Hypothalamus (tissue), 51 donors: ENCODE measurements at places on chromosomes 3 and 15.

DNA sequence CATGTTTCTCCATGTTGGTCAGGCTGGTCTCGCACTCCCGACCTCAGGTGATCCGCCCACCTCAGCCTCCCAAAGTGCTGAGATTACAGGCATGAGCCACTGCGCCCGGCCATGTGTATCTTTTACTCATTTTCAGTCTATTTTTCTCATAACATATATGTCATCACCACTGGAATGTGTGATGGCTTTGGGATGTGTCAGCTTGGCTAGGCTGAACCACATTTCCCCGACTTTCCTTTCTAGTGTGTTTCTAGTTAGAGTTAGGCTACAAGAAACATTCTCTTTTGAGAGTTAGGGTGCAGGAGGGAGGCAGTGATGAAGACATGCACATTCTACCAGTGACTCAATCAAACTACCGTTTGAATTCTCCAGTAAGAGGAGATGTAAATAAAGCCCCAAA lies 444.9 kb upstream of the THBS1 start:
- no peak for DNase-seq

DNA sequence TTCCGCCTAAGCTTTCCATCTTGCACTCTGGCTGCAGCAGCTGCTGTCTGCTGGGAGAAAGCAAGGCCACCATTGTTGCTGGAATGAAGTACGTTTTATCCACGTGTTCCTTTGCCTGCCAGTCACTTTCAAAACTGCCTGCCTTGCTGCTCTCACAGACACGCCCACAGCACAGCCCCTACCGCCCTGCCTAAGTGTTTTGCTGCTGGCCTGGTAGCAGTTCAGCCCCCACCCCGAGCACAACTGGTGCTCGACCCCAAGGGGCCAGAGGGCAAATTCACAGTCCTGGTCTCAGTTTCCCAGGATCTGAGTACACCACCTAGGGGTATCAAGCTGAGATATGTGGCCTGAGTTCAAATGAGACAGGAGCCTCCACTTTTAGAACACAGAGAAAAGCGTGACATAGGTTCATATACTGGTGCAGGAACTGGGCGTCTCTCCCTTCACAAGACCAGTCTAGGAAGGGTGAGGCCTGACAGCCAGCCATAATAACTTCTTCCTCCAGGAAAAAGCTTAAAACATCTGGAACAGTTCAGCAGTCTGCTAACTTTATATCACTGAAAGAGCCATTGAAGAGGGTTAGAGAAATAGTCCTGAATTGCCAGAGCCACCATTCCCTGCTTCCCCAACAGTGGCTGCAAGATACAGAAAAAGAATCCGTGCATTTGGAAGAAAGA lies 1012.3 kb downstream of the ZPLD1 start:
- DNase-seq = no peak

- DNase-seq = no peak
Observed at GRCh38 chr3:172561897-172562640, 38.8 kb upstream of the TNFSF10 start.

GRCh38 chr3:114411811-114412803 lies 118.3 kb downstream of the TIGIT start:
- no peak for DNase-seq

- no peak for DNase-seq
Observed at GRCh38 chr3:184610245-184610871, 48.8 kb downstream of the EPHB3 start.

DNA sequence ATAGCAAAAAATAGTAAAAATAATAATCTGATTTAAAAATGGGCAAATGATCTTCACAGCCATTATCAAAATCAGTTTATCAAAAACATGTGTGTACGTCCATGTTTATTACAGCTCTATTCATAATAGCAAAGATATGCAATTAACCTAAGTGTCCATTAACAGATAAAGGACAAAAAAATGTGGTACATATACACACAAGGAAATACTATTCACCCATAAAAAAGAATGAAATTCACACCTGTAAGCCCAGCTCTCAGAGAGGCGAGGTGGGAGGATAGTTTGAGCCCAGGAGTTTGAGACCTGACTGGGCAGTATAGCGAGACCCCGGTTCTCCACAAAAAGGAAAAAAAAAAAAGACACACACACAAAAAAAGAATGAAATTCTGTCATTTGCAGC lies 82.6 kb upstream of the PPIB start:
- DNase-seq = no peak

- no peak for DNase-seq
Observed at GRCh38 chr3:119346076-119346496, 51.9 kb downstream of the ARHGAP31 start.

DNA sequence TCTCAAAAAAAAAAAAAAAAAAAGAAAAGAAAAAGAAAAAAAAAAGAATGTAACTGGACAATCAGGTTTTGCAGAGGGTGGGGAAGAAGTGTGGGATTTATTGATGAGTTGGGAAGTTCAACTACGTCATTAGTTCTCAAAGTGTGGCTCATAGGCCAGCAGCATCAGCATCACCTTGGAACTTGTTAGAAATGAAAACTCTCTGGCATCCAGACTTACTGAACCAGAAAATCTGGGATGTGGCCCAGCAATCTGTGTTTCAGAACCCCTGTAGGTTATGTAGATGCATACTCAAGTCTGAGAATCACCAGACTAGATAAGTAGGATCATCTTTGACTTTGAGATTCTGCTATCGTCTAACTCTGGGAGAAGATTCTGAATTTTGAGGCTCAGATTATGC lies 45.8 kb upstream of the ETV5 start:
- DNase-seq = no peak

- DNase-seq = no peak
Observed at GRCh38 chr3:49121132-49121736, 611 bp upstream of the USP19 start.

DNA sequence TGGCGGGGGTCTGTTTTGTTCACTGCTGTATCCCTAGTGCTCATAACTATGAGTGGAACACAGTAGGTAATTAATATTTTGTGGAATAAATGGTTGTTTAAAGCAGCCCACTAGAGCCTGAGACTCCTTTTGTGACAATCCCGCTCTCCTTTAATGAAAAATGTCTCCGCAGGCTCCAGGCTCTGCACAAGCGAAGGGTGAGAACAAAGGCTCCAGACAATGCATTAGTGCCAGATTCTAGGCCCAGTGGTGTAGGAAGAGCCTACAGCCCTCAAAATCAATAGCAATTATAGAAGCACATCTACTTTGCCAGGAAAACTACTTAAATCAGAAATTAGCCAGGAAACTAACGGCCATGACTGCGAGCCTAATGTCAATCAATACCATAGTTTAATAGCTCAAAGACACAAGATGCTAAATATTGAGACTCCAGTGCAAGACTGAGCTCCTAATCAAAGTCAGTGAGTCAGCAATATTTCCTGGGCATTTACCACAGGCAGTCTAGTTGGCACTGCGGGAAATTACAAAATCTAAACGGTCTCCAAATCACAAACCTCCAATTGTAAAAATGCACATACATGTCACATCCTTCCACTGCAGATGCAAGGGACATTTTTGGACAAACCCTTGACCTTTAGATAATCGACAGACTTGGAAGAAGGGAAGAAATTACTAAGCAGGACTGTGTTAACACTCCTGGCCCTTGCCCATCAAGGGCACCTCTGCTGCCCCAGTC lies 2.3 kb downstream of the ANXA2 start:
- no peak for DNase-seq

DNA sequence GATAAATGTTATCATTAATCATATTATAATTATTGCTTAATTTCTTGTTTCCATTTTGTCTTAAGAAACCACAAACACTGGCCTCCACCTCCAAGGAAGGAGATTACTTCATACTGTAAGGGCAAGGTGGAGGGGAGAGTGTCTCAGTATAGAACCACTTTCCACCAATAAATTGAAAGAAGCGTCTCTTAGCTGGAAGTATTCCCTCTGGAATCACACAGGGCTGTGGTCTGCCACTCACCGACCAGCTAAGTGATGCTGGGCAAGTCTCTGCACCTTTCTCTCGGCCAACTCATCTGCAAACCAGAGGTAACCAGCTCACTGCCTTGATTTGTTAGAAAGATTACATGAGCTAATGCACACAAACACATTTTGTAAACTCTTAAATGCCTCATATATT lies 63.1 kb downstream of the EIF4E3 start:
- no peak for DNase-seq

DNA sequence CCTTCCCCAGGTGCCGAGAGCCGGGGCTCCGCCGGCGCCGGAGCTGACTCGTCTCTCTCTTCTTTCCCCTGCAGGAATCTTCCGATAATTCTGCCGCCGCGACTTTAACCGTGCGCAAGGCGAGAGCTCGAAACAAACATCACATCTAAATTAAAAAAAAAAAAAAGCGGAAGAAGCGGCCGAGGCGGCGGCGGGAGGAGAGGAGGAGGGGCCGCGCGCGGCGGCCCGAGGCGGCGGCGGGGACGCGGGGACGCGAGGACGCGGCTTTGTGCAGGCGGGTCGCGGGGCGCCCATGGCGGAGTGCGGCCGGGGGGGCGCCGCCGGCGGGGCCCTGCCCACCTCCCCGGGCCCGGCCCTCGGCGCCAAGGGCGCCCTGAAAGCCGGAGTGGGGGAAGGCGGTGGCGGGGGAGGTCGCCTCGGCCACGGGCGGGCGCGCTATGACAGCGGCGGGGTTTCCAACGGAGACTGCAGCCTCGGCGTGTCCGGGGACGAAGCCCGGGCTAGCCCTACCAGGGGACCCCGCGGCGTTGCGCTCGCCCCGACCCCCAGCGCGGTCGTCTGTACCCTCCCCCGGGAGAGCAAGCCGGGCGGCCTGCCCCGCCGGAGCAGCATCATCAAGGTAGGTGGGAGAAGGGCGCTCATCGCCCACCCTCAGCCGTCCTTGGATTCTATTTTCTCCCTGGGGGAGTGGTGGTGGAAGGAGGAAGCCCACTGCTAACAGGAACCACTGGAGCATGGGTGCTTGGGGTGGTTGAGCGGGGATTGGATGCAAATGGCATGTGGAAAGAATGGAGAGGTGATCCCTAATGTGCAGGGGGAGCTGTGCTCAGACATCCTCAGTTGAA lies at the start of gene PLCL2:
TSS of gene PLCL2 (plus strand) at position 208 of the 845 bp plus-strand sequence. CDS start at position 293, 85 bp downstream.
- DNase-seq = peak; percentile 46

DNA sequence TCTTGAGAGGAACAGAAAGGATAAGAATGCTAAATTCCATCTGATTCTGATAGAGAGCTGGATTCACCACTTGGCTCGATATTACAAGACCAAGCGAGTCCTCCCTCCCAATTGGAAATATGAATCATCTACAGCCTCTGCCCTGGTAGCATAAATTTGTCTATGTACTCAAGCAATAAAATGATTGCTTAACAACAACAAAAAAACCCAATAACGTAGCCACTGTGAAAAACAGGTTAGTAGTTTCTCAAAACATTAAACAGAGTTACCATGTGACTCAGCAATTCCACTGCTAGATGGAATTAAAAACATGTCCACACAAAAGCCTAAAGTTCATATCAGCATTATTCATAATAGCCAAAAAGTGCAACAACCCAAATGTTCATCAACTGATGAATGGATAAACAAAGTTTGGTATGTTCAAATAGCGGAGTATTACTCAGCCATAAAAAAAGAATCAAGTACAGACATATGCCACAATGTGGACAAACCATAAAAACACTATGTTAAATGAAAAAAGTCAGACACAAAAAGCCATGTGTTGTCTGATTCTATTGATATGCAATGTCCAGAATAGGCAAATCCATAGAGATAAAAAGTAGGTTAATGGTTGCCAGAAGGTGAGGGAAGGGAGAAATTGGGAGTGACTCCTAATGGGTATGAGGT lies 16.8 kb downstream of the BCL2L10 start:
- DNase-seq = no peak

DNA sequence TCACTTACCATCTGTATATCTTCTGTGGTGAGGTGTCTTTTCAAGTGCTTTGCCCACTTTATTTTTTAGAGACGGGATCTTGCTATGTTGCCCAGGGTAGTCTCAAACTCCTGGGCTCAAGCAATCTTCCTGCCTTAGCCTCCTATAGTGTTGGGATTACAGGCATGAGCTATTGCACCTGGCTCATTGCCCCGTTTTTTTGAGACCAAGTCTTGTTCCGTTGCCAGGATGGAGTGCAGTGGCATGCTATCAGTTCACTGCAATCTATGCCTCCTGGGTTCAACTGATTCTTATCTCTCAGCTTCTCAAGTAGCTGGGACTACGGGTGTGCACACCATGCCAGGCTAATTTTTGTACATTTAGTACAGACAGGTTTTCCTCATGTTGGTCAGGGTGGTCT lies 52.5 kb upstream of the TTBK2 start:
- DNase-seq = no peak

DNA sequence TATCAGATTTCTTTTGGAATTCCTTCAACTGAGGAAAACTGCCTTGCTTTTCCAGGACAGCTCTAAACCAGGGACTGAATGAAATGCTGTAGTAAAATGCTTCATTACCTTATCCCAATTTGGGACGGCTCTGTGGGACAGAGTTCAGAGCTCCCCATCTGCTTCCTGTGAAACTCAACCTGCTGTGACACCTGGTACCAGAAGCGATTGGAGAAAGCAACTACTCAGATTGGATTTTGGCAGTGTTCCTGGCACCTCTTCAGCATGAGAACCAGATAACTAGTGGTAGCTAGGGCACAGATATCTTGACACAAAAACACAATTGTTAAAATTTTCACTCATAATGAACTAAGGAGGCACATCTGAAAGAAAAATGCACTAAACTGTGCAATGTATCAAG lies 539.1 kb downstream of the SI start:
- DNase-seq = no peak

DNA sequence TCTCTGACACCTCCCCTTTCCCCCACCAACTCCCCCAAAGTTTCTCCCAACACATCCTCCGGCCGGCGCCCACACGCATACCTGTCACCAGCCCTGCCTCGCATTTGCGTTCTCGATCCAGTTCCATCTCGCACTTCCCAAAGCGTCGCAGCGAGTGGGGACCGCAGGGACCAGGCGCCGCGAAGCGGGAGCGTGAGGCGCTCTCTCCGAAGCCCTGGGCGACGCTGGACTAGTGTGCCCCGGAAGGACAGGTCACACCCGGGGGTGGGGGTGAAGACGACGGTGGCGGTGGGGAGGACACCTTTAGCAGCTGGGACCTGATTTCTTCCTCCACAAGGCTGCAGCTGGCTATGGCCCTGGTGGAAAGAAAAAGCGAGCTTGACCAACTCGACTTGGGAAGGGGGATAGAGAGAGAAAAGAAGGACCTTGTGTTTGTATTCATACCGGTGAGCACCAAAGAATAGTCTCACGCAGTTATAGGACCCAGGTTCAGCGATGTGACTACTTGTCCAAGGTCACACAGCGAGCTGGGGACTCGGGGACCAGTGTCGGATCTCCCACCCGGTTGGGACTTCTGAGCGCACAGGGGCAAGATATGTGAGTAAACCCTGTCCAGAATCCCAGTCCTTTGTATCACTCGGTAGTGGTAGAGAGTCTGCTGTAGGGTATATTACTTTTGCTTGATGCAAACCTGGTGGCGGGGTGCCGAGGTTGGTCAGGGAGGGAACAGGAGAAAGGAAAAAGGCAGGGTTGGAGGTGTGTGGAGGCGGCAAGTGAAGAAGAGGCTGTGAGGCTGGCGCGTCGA lies 607 bp upstream of the GHSR start:
- DNase-seq = no peak

DNA sequence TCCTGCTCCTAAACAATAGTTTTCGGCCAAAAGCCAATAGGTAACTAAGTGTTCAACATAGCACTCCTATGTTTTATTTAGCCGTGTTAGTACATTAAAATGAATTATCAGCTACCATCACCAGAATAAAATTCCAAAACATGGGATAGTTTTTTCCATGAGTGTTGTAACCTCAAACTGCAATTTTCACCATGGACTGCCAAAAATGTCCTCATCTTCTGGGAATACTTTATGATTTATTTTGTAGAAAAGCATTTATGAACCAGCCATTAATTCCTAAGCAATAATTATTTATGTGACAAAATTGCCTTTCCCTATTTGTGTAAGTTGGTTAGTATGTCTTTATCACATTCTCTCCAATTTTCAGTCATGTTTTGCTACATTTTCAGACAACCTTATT lies 438.1 kb downstream of the NAALADL2 start:
- DNase-seq = no peak
